ENCODE measurements at places on chromosomes 11 and 22.
A peak's percentile ranks its signal among the peaks of the same experiment; 100 is the strongest.

GRCh38 chr11:72682238-72682857 is 8.1 kb upstream of the PDE2A start:
- no peak for DNase-seq

GRCh38 chr11:35232891-35233330 is 93.9 kb downstream of the CD44 start:
- DNase-seq, result no peak

DNA sequence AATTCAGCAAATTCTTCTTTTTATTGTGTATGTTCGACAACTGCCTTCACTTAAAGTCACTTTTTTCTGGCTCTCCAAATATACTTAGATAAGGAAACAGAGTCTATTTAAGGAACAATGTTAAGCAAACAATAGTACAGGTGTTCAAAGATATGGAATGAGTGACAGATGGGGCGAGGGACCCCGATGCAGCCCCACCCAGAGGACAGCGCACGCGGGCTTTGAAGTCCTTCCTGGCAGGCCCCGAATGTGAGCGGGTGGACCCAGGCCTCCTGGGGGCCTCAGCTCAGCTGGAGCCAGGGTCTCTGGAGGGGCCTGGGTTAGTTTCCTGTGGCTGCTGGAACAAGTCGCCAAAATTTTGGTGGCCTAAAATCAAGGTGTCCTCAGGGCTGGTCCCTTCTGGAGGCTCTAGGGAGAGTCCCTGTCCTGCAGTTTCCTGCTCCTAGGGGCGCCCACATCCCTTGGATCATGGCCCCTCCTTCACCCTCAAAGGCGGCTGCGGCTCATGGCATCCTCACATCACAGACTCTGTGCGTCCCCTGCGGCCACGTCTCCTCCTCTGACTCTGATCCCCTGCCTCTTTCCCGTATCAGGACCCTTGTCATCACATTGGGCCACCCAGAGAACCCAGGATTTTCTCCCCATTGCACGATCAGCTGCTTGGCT is 40.6 kb upstream of the KCNQ1OT1 start:
- DNase-seq, result no peak

DNA sequence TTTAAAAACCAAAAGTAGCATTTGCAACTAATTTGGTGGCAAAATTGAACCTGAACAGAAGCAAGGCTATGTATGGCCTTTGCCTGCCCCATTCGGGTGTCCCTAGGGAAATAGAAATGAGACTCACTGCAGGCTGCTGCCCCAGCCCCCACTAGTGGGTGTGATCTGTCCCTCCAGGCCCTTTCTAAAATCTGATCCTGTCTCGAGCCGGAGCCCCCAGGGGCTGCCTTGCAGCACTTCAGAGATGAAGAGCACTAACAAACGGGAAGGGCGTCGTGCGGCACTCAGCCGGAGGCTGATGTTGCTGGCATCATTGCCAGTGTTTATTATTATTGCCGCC is 43.2 kb downstream of the CD82 start:
- no peak for DNase-seq

DNA sequence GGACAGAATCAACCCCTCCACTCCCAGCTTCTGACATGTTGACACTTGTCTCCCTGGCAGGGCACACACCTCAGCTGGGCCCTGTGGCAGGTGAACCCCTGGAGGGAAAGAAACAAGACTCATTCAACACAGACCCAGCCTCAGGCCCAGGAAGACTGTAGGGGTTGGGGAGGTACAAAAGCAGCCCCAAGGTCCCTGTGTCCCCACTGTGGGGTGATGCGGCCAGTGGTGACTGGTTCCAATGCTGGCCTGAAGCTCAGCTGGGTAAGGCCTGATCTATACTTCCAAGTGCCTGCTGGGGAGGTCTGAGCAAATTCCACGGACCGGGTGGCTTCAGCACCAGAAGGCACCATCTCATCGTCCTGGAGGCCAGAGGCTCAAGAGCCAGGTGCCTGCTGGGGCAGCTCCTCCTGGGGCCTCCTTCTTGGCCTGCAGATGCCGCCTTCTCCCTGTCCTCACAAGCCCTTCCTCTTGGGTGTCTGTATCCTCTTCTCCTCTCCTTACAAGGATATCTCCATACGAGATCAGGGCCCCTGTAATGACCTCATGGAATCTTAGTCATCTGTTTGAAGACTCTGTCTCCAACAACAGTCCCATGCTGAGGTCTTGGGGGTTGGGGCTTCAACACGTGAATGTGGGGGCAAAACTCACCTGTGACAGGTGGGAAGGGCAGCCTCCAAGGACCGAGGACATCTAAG is 1492.1 kb downstream of the BRD1 start:
- DNase-seq, result no peak

DNA sequence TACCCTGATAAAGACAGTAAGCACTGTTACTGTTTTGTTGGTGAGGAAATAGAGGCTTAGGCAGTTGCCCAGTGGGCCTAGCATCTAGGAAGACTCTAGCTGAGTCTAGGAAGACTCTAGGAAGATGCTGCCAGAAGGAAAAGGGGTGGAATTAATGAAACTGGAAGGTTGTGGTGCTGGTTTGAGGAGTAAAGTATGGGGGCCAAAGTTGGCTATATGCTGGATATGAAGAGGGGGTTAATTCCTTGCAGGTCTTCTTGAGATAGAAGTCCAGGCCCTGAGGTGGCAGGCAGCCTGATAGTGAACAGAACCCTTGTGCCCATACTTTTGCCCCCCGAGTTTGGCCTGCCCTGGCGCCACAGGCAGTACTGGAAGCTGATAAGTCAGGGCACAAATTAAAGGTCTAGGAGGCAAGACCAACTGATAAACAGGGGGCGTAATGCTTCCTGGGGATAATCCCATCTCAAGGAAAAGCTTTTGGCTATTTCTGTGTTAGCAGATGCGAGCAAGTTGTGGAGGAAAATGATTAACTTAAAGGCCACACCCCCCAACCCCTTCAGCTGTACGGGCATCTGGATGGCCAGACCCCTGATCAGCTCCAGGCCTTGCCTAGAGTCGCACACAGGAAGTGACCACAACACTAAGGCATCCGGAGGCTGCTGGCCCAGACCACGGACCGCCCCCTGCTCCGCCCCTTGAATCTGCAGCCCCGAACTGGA is 3.1 kb downstream of the ILK start:
- no peak for DNase-seq

- DNase-seq, result no peak
Observed at GRCh38 chr11:66327171-66328030, 8.8 kb downstream of the RIN1 start.

- peak; percentile 18 for DNase-seq
Observed at GRCh38 chr22:32957200-32957803, 100.9 kb downstream of the SYN3 start.

- peak; percentile 67 for DNase-seq
Observed at GRCh38 chr11:42967653-42968052, 344.1 kb upstream of the API5 start.

- DNase-seq, result no peak
Observed at GRCh38 chr11:6474806-6475500, 1.2 kb upstream of the TRIM3 start.

GRCh38 chr11:2911785-2912391 is 17.3 kb downstream of the PHLDA2 start:
- no peak for DNase-seq

DNA sequence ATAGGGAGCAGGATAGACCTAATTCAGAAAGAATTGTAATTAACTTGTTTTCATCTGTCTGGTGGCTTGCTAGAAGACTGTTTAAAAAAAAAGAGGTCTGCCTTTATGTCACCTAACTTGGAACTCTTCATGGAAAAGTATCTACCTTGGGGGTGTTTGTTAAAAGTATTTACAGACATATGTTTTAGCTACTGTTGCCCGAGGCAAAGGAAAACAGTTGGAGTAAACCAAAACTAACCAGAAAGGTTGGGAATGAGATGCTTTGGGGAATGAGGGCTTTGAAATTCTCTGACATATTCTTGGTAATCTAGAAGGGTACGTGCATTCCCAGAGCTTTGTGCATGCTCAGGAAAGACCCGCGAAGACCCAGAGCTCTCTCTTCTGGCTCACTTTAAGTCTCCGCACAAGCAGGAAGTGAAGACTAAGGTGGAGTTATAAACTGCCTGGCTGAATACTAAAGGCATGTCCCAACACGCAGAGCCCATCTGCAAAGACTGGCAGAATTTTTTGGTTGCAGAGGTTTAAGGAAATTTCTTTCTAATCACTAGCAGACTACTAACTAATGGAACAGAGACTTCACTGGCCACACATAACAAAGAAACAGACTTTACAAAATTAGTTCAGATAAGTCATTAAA is 33.2 kb downstream of the HIKESHI start:
- DNase-seq, result no peak

GRCh38 chr11:78110830-78111229 is 28.6 kb downstream of the ALG8 start:
- no peak for DNase-seq

DNA sequence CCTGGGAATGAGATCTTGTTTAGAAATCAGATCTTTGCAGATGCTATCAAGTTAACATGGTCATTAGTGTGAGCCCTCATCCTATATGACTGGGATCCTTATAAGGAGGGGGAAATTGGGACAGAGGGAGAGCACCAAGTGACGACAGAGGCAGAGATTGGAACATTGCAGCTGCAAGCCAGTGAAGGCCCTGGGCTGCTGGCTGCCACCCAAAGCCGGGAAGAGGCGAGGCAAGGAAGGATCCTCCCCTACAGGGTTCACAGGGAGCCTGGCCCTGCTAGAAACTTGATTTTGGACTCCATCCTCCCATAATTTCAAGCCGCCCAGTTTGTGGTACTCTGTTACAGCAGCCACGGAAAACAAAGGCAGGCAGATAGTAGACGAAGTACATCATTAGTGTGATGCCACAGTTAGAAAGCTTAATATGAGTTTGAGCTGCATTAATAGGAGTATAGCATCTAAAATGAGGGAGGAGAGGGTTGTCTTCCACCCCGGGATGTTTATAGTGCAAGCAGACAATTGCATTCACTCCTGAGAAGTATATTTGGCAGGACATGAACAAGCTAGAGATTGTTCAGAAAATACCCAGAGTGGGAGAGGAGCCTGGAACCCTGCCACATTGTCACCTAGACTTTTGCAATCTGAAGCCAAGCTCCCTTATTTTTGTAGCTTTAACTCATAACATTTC is 56.8 kb upstream of the CLMP start:
- no peak for DNase-seq

- peak; percentile 29 for DNase-seq
Observed at GRCh38 chr11:22624742-22625447, 728 bp downstream of the FANCF start.

DNA sequence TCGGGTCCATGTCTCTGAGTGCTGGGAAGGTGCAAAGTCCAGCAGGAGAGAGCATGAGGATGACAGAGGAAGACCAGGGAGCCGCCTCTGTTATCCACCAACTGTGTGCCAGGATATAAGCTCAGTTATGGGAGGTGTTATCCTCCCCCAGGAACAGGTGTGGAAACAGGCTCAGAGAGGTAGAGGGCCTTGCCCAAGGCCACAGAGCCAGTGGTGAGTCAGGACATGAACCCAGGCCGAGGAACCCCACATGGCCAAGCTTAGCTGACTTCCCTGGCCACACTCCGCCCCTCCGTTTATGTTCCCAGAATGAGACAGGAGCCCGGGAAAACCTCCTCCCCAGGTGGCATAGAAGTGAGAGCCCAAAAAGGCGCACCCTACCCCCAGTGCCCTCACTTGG is 50.3 kb downstream of the ISX start:
- DNase-seq, result no peak

GRCh38 chr22:37218771-37219411 is 6.6 kb upstream of the SSTR3 start:
- DNase-seq, result no peak

DNA sequence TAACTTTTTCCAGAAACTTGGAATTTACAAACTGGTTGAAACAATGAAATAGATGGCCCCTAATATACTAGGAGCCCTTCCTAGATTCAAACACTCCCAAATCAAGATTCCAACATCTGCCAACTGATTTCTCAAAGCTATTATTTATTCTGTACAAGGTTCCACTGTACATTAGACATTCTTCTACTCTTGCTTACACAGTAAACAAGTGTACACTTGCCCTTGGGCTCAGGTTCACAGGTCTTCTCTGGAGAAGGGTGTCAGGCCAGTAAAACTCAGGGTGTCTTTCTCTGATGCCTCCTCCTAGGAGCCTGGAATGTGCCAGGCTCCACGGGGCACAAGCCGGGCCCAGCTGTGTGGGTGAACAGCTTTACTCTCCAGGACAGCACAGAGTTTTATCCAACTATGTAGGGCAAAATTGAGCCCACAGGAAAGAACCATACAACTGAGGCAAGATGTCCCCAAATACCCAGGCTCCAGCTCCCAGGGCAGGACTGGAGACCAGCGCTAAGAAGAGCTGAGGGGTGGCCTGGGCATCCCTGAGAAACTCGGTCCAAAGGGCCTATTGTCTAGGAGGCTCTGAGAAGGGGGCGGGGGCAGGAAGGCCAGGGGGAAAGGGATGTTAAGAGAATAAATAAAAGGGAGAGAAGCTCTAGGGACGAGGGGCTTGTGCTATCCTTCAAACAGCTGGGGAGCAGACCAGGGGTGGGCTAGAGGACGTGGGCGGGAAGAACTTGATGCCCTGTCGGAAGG is 8.8 kb upstream of the MFRP start:
- no peak for DNase-seq

- DNase-seq, result no peak
Observed at GRCh38 chr11:81995889-81996288, 737.8 kb downstream of the FAM181B start.

DNA sequence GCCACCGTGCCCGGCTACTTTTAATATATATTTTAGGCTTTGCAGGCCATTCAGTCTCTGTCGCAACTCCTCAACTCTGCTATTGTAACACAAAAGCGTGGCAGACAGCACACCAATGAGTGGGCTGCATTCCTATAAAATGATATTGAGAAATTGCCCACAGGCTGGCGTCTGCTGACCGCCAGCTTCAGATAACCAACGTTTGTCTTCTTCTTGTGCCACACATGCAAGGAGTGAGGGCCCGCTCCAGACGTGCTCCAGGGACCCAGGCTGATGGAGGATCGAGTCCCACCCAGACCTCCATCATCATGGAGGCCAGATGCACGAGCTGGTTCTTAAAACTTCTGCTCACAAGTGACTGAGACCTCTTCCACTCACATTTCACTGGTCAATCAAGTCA is 35.4 kb upstream of the LINC01488 start:
- DNase-seq, result no peak

GRCh38 chr11:78958444-78958843 is 383.8 kb upstream of the NARS2 start:
- DNase-seq, result no peak

DNA sequence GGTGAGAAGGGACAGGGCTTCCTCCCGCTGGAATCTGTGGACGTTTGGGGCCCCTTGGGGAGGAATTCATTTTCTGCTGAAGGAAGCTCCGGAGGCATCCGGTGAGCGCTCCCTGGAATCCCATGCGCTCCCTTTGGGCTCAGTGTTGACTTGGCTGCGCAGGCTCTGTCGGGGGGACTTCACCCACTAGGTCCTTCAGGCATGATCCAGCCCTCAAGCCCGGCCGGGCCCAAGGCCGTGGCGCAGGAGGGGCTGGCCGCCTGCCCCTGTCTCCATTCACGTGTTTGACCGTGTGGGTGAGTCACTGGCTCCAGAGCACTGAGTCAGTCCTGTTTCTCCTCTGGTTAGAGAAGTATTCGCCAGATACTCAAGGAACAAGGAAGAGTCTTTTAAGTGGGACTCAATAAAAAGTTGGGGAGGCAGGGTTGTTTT is 1.4 kb downstream of the CTTN start:
- no peak for DNase-seq

GRCh38 chr11:125517116-125517770 is 21.2 kb upstream of the FEZ1 start:
- DNase-seq, result peak; percentile 31
